ENCODE measurements at places on chromosomes 13 and 19.

- no peak for DNase-seq
Measured at GRCh38 chr19:49701271-49701786, 10.4 kb downstream of the CPT1C start.

- no peak for DNase-seq
Measured at GRCh38 chr13:21458451-21458812, 671 bp downstream of the ZDHHC20 start.

- DNase-seq: peak; percentile 42
Measured at GRCh38 chr19:480016-480855, 16.1 kb upstream of the MADCAM1 start.

DNA sequence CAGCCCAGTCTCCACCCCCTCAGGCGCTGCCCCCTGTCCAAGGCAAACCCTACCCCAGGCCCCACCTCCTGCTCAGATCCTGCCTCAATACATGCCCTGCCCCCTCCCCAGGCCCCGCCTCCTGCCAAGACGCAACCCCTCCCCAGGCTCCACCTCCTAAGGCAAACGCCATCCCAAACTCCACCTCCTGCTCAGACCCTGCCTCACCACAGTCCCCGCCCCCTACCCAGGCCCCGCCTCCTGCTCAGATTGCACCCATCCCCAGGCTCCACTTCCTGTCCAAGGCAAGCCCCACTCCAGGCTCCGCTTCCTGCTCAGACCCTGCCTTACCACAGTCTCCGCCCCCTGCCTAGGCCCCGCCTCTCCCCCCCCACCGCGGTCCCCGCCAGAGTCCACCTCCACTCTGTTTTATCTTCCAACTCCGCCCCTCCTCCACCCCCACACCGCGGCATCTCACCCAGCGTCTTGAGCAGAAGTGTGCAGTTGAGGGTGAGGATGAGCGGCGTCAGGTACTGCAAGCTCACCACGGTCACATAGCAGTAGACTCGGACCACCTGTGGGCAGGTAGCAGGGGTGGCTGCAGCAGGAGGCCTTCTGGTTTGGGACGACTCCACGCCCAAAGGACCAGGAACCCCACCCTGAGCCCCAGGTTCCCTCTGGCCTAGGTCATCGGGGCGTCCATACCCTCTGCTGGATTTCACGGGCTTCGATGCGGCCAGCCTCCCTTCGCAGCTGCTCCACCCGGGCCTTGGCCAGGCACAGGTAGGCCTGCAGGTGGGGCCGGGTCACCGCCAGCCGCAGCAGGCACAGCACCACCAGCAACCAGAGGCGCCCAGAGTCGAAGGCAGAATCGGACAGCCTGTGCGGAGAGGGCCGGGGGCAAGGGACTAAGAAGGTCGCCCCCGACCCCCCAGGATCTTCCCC lies 17.7 kb downstream of the TMEM161A start:
- DNase-seq: peak; percentile 26

DNA sequence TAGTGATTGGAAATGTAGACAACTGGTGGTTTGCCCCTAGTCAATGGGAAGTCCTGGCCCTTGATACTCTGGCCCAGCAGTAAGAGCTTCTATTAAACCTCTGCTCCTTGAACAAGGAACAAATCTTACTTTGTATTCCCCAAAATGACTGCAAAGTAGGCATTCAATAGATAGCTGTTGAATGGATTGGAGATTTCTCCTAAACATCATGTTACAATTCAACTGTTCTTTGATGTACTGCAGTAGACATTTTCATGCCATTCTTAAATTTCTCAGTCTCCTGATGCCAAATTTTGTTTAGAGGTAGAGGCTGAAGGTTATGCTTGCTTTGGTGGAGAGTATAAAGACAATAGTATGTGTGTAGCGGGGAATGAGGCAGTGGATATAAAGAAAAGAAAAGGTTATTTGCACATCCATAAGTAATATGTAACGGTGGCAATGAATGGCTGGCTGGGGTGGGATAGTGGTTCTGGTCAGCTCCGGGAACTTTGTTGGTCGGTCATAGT lies 12.8 kb downstream of the MIR17HG start:
- no peak for DNase-seq

GRCh38 chr19:7450243-7451223 lies 38.3 kb downstream of the PEX11G start:
- no peak for DNase-seq

- no peak for DNase-seq
Measured at GRCh38 chr13:25971047-25971446, 80.8 kb downstream of the SHISA2 start.

- DNase-seq: no peak
Measured at GRCh38 chr13:34647379-34648150, 294.5 kb upstream of the NBEA start.

DNA sequence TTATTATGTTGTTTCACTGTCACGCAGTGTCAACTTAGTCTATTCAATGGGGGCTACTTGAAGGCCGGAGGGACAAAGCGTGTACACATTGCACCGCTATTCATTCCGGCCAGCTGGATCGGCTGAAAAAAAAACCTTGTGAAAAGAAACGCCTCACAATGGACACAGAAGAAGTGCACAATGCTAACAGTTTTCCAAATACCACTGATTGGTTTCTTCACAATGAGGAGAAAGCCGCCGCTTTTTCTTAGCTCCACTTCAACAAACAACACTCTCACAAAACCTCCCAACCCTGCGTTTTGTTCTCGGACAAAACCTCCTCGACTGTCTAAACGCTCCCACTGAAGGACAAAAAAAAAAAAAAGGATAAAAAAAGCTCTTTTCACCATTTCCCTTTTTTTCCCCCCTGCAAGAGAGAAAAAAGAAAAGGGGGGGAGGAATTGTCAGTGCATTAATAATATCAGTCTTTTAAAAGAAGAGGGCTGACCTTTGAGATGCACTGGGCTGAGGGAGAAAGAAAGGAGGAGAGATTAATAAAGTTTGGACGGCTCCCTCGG lies 5.4 kb downstream of the SOX21 start:
- DNase-seq: no peak

- DNase-seq: no peak
Measured at GRCh38 chr19:3814648-3815047, 28.5 kb upstream of the MATK start.

- DNase-seq: no peak
Measured at GRCh38 chr19:39030854-39031367, 1.4 kb downstream of the FBXO27 start.

GRCh38 chr19:3808420-3809143 lies 22.4 kb upstream of the MATK start:
- DNase-seq: no peak

GRCh38 chr13:111184458-111185401 lies 69.6 kb downstream of the ARHGEF7 start:
- peak; percentile 72 for DNase-seq

DNA sequence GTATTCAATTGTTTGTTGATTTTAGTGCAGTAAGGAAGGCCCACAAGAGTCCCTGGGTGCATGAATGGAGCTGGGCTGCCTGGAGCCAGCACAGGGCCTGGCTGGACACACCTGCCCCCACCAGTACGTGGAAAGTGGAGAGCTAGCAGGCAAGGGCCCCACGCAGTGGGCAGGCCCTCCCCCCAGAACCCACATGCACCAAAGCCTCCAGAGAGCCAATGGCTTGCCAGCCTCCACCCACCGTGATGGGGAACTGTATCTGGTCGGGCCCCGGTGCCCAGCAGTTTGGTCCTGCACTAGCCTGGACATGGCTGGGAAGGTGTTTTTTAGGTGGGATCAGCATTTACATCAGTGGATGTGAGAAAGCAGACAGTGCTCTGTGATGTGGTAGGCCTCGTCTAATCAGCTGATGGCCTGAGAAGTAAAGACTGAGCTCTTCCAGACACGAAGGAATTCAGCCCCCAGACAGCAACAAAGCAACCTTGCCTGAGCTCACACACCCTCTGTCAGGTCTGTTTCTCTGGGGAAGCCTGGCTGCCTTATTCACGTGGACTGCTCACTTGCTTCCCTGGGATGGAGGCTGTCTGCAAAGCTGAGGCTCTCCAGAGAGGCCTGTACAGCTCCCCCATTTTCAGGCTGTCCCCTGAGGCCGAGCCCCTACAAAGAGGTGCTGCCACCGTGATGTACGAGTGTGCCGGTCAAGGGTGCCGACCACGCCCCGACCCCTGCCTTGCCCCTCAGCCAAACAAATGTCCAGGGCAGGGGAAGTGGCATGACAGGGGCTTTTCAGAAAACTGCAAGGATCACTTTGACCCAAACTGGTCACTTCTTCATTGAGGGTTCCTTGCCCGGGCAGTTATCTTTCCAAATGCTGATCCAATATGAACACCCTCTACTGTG lies 27.5 kb downstream of the RAB20 start:
- DNase-seq: no peak

- DNase-seq: no peak
Measured at GRCh38 chr19:48405850-48406249, 12.4 kb downstream of the GRIN2D start.

DNA sequence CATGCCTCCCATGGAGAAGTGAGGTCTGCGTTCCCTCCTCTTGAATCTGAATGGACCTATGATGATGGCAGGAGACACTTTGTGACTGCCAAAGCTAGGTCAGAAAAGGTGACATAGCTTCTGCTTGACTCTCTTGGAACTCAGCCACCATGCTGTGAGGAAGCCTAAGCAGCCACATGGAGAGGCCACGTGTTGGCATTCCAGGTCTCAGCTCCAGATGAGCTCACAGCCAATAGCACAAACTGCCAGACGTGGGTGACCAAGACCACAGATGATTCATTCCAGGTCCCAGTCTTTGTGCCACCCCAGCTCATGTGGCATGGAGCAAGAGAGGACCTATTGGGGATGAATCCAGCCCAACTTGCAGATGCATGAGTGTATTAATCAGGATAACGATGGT lies 8.7 kb upstream of the GGACT start:
- no peak for DNase-seq

- DNase-seq: no peak
Measured at GRCh38 chr19:17245535-17245984, at the start of gene NR2F6. Gene NR2F6 (minus strand): TSS chr19:17245919. CDS start chr19:17245220, 699 bp downstream.

All from NCI-H1436 (cell line).